ENCODE measurements at places on chromosomes 5 and 9.

GRCh38 chr9:77752554-77752953, 104.4 kb upstream of the GNA14 start:
- peak; percentile 48 for DNase-seq

GRCh38 chr5:121758615-121759014, 93.1 kb upstream of the FTMT start:
- DNase-seq, result no peak

DNA sequence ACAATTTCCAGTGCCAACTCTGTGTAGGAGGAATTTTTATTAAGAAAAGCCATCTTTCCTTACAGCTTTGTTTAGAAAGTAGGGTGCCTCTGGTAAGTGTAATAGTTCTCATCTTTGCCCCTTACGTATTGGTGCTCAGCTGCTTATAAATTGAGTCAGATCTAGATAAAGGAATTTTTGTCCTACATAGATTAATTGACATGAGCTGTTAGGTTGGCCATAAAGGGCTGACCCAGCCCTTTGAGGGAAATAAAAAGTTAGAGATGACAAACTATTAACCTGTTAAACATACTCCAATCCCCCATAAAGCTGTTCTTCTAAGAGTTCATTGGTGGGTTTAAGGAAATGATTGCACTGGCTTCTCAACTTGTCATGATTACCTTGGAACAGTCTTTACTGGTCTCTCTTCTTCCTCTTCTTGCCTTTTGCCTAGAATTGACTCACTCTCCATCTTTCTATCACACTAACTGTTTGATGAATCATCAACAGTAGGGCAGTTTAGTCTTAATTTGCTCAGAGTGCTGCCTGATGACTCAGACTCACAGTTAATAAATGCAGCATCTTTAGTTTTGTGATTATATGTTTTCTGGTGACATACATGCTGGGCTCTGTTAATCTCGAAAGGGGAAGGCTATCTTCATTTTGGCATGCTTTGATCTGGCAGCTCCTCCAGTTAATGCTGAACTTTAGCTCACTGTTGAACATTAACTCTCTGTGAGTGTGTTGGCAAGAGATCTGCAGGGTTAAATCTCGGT, 51.7 kb downstream of the ARHGAP26 start:
- DNase-seq, result no peak

- no peak for DNase-seq
Measured at GRCh38 chr9:115951977-115952376, 201.6 kb upstream of the PAPPA start.

DNA sequence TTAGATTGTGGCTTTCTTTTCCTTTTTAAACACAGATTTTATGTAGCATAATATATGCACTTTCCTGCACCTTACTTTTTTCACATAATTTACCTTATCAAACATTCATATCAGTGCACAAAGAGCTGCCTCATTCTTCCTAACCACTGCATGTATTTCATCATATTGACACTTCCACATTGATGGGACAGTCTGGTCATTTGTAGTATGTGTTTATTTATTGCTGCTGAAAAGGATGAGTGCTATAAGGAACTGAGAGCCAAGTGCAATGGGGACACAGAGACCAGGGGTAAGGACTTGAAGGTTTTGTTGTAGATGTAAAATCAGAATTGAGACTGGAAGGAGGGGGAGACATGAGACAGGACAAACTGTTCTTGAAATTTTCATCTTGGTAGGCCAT, 193.8 kb downstream of the SMARCA2 start:
- no peak for DNase-seq

GRCh38 chr5:138463419-138464007, 1.8 kb upstream of the EGR1 start:
- peak; percentile 74 for DNase-seq

DNA sequence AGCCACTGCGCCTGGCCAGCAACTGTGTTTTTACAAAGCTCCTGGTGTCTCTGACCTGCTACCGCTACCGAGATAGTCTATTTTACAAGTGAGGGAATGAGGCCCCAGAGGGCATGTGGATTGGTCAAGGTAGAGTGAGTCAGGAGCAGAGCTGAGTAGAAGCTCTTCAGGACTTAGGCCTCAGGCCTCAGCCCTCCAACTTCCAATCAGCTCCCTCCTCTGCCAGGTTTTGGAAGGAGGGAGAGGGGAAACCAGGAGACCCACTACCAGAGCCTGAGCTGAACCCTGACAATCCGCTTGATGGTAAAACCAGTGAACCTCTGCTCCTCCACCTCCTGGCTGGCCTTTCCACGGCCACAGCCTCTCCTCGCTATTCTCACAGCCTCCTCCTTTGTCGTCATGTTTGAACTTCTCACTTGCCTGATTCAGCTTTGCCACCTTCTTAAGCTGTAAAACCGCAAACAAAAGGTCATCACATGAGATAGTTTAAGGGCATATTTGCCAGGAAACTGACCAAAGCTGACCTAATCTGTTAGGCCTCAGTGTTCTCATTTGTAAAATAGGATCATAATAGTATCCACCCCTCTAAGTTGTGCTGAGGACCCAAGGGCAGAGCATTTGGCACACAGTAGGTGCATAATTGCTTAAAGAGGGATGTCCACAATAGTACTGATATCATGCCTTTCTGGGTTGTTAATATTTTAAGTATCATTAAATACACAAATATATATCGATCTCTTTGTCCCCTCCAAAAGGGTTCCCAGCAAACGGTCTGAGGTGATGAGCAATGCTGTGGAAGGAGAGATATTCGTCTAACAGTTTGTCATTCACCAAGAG, 1.7 kb downstream of the TRAF1 start:
- DNase-seq, result no peak

DNA sequence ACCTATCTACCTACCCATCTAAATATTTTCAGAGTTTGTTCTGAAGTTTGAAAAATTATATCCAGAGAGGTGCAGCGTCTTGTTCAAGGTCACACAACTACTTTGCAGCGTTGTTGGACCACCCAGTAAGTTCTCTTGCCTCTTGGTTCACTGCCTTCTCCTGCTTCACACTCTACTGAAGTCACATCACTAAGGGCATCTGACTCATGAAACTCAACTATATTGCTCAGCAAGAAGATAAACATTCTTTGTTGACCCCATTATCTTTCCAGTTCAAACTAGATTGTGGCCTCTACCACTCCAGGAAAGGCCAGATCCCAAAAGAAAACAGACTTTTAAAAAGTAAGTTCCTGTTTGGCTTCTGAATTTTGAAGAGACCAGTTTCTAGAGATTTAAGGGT, 326.9 kb downstream of the SLIT3 start:
- DNase-seq, result no peak

GRCh38 chr5:1182360-1182632, 19.1 kb upstream of the SLC6A19 start:
- no peak for DNase-seq

GRCh38 chr5:72112389-72112788, 5.1 kb downstream of the MAP1B start:
- no peak for DNase-seq

DNA sequence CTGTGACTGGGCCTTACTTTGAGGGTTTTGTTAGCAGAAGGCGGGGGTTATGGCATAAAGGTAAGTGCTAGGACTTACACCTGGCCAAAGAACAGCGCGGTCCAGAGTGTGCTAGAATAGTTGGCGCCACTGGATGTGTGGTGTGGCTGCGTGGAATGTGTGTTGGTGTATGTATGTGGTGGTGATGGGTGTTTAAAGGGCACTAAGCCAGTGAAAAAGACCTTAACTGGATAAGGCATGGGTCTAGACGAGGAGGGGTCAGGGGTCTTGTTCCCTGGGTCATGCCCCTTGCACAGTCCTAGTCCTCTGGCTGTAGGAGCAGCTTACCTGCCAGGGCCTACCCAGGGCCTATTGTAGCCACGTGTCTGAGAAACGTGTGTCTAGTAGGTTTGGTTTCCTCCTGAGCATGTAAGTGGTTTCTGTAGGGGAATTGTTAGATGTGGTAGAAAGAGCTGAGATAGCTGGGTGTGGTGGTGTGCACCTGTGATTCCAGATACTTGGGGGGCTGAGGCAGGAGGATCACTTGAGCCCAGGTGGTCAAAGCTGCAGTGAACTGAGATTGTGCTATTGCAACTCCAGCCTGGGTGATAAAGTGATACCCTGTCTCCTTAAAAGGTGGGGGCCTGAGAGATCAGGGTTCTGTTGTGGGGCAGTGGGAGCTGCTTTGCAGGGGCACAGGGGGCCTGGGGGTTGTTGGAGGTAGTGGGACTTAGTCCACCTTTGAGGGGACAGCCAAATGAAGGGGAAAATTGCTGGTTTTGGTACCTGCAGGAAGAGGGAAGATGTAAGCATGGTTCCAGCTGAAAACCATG, 55.2 kb downstream of the HSPA4 start:
- DNase-seq, result no peak

DNA sequence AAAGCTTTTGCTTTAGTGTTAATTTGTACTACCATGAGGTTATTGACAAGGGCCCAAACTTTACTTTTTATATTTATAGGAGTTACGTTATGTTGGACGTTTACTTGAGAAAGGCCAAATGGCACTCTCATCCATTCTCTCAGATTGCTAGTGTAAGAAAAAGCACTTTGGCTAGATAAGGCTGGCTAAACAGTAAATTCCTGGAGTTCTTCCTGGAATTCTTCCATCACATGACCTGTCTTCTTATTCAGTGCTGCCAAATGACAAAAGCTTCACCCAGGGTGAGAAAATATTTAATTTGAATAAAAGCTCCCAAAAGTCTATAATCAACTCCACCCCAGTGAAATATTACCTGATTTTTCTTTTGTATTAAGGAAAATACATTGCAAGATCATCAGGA, 1568.9 kb upstream of the ACO1 start:
- peak; percentile 6 for DNase-seq

DNA sequence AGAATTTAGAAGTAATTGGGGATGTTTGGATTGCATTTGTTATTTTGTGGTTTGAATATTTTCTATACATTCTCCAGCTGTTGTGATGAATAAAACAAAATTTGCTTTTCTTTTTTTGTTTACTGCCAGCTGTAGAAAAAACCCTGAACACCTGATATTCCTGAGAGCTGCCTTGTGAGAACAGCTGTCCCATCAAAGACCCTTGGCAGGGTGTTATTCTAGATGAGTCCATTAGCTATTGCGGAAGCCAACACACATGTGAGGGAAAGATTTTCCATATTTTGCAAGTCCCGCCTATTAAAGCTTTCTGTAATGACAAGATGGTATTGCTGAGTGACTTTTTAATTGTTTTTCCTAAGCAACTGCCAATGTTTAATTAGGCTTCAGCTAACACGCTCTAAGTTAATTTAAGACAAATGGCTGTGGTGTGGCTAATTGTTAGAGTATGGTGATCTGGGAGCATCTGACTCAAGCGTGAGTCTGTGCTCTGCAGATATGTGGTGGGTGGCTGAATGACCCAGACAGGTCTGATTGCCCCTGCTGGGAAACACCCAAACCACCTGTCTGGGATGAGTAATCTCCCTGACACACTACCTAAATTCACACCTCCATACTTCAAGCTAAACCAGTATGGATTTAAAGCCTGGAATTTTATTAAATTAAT, 86.5 kb upstream of the PRLR start:
- DNase-seq, result no peak

DNA sequence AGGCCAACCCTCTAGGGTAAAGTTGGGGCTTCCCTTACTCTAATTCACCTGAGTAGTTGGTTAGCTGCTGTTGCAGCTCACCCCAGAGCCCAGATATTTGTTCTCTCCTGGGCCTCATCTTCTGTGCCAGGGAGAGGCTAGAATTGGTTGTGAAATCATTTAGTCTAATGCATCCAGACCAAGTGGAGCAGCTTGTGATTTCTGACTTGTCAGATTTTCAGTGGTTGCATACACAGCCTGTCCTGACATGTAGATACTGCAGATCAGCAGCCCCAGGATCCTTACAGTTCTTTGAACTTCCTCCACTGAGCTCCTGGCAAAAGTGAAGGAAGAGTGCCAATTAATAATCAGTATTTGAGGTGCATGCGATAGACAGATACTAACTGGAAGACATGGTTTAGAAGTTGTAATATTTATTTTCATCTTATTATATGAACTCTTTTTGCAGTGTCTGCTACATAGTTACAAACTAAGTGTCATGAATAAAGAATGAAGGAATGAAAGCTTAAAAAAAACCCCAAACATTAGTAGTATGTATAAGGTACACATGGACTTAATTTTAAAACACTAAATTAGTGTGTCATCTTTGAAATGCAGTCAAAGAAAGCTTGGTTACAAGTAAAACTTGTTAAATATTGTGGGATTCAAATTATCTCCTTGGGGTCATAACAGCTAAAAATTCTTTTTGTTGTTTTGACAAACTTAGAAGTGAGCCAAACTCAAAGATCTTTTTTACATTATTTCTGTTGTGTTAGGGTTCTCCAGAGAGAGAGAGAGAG, 128.5 kb downstream of the VPS13A start:
- no peak for DNase-seq

GRCh38 chr5:1540831-1541701, 17.3 kb upstream of the LPCAT1 start:
- DNase-seq, result no peak

- no peak for DNase-seq
Measured at GRCh38 chr5:156865427-156865826, 15.3 kb downstream of the PPP1R2B start.

- DNase-seq, result no peak
Measured at GRCh38 chr5:24854350-24854749, 209.6 kb upstream of the CDH10 start.

DNA sequence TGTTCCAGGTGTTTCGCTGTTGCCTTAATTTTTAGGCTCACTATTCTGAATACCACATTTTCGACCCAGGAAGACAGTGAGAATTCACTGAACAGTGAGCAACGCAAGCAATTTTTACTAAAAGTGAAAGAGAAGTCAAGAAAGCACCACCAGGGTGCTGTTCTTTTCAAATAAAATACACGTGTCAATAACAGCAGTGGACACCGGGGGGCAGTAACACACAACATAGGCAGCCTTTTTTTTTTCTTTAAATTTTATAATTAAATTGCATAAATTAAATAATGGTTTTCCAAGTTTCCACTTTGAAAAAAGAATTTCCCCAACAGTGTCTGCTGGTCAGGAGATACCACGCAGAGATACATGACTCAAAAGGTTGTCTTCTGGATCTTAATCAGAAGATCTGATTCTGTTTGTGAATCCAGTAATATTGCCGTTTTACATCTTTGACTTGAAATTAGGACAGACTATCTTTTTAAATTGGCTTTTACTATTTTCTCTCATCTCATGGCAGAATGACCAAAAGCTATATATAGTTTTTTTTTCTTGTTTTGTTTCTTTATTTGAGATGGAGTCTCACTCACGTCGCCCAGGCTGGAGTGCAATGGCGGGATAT, 47.1 kb upstream of the SH3GL2 start:
- peak; percentile 62 for DNase-seq

DNA sequence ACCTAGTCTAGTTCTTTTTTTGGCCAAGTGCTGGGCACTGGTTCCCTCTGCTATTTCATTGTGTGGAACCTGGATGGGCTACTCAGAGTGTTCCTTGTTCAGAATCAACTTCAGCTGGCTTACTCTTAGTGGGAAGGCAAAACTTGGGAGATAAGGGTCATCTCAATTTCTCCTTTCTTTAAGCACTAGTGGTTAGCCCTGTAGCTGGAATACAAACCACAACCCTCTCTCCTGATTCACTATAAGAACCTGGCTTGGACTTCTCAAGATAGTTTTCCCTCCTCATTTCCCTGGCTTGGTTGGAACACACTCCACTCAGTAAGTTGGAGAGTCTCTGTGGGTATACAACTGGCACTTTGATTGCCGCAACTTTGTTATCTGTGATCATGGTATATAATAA, 35.1 kb downstream of the GRIA1 start:
- no peak for DNase-seq
